ENCODE measurements at places on chromosomes 16 and 17.

- no peak for DNase-seq
These were observed 49.2 kb downstream of the NXPH3 start for GRCh38 chr17:49624896-49625295.

DNA sequence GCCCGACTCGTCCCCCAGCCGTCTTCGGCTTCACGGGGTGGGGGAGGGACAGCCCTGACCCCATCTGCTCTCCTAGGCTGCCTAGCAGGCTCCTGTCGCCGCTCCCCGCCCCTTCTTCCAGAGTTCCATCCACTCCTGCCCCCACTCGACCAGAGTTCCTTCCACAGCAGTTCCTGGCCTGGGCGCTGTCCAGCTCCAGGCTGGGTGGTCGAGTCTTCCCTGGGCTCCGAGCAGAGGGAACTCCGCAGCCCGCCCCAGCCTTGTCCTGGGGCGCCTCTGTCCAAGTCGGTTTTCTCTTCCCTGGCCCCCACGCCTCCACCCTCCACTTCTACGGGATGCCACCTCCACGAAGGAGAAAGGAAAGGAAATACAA is 1.4 kb downstream of the PYY start:
- DNase-seq = no peak

- no peak for DNase-seq
These were observed at the start of gene B4GALNT2 for GRCh38 chr17:49132699-49133364. B4GALNT2 (plus strand) TSS chr17:49132769; CDS start chr17:49132793, 24 bp downstream.

DNA sequence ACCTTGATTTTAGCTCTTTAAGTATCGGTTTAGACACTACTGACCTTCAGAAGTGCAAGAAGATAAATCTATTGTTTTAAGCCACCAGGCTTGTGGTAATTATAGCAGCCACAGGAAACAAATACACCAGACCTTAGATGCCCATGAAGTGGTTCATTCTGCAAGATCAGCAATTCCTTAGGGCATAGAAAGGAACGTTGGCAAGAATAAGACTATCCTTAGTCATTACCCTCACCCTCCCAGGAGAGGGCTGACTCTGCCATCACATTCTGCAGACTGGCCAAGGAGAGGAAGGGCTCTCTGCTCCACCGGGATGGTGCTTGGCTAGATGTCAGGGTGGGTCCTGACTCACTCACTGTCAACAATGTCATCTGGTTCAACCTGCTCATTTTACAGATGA is 14.1 kb upstream of the NDEL1 start:
- DNase-seq = no peak

GRCh38 chr17:81849457-81849856 is 10.9 kb downstream of the P4HB start:
- no peak for DNase-seq

GRCh38 chr16:47734987-47735594 is 274.0 kb downstream of the PHKB start:
- no peak for DNase-seq

GRCh38 chr17:6276711-6277110 is 158.2 kb downstream of the AIPL1 start:
- DNase-seq = no peak

- DNase-seq = no peak
These were observed 356.7 kb downstream of the SOX9 start for GRCh38 chr17:72477491-72477890.
